ENCODE measurements at places on chromosomes 13 and 19. TPM values are rescaled to one million over a fixed set of nuclear protein-coding genes. Genes with fewer than 3 reads are reported as not detected.
A peak's percentile ranks its signal among the peaks of the same experiment; 100 is the strongest.

DNA sequence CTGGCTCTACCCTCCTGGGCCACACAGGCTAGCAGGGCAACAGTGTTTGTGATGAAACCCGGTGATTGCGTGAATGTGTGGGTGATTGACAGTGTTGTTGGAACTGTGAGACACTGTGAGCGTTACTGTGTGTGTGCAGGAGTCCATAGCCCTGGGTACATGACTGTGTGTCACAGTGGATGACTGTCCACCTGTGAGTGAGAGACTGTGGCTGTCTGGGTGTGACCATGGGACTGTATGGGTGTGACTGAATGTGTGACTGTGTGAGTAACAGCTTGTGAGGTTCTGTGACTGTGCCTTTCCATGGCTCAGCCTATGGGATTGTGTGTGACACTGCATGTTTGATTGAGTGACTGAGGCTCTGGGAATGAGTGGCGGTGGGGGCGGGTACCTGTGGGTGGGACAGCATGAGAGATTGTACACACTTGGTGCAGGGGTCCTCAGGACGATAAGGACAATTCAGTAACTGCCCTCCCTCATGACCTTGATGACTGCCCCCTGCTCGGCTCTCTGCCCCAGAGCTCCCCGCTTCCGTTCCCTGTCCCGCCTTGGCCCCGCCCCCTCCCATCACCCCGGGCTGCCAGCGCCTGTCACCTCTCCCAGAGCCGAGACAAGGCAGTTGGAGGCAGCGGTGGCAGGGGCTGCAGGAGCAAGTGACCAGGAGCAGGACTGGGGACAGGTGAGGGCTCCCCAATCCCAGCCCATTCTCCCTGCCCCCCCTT lies at the start of gene GIPR:
TSS of gene GIPR (plus strand) at position 602 of the 722 bp plus-strand sequence. CDS start 1,300 bp downstream, outside the sequence.
- DNase-seq, result peak; percentile 72

DNA sequence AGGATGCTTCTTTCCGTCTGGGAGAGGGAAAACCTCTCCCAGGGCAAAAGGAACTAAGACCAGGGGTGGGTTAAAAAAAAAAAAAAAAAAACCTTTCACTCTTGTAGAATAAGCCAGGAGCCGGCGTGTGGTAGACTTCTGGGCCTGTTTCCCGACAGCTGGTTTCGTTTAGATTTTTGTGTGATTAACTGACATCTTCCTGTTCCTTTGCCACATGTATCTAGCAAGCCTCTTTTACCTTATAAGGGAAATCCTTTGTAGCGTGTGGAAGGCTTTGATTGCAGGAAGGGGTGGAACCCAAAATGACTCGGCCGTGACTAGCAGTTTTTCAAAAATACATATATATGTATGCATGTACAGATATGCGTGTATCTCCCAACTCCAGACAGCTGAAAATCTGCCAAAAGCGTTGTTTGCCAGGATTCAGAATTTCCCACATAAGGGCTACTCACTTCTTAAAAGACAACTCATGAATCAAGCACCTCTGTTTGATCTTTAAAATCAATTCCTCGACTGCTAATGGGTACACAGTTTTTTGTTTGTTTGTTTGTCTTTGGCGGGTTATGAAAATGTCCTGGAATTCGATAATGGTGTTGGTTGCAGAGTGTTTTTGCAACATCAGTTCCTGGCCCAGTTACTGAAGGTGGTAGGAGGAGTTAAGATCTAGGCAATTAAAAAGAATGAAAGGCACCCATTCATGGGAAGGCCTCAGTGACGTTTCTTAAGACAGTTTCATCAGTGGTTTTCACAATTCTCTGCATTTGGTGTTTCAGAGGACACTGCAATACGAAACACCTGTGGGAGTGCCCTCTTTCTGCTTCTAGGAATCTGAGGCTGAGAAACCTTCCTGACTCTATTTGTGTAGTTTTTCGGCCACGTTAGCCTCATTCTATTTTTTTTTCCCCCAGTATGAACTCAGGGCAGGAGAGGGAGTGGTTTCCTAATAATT lies 2.7 kb downstream of the TPM4 start:
- peak; percentile 97 for DNase-seq

DNA sequence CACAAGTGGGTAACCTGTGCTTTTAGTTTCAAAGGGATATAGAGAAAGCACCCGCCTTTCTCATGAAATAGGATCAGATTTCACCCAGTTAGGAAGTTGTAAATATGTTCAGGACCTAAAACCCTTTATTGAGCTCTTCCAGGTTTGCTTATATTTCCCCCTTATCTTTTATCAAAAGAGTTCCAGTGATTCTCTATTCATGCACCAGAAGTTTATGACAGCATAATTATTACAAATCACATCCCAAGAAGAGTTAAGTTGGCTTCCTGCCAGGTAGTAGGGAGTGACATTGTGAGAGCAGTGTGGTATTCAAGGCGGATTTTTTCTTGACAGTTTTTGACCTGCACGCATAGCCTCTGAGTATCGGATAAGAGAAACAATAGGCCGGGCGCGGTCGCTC lies 190.3 kb downstream of the STK24 start:
- DNase-seq, result no peak

DNA sequence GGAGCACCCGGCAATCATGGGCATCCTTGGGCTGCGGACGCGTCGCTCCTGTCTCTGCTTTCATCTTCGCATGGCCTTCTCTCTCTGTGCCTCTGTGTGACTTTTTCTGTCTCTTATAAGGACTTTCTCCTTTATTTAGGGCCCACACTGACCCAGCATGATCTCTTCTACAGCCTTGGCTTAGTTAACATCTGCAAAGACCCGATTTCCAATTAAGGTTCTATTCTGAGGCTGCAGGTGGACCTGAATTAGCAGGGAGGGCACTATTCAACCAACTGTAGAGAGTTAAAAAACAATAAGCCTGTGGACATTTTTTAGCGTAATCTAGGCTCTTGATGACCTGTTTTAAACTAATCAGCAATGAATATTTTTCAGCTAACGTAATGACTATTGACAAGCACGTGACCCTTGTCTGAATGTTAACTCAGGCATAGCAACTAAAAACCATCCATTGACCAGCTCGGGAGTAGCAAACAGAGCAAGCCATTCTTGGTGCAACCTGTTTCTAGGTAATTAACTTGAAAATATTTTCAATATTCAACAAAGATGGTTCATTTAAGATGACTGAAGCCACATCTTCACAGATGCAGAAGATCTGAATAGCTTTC lies 15.2 kb downstream of the F10 start:
- DNase-seq, result no peak

Gene POU2F2
- total RNA-seq, result 1.5 TPM
